ENCODE measurements at places on chromosomes 3 and 15.

- DNase-seq = no peak
Measured at GRCh38 chr15:54580643-54581042, 602.4 kb downstream of the UNC13C start.

DNA sequence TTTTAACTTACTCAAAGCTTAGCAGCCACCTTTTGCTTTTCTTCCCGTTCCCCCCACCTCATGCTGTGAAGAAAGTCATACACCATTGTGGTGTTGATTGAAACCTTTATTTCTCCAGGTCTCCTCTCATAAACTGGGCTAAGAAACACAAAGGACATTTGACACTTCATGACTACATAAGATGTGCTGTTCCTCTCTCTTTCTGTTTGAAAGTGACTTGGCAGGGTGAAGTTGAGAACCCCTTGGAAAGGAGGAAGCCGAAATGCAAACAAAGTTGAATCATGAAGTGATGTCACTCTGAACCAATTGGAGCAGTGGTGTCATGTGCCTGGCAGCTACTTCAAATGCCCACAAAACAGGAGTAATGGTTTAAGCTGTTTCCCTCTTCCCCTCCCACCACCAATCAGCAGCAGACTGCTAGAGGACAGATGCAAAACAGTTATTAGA lies 174.7 kb downstream of the IGF1R start:
- no peak for DNase-seq

DNA sequence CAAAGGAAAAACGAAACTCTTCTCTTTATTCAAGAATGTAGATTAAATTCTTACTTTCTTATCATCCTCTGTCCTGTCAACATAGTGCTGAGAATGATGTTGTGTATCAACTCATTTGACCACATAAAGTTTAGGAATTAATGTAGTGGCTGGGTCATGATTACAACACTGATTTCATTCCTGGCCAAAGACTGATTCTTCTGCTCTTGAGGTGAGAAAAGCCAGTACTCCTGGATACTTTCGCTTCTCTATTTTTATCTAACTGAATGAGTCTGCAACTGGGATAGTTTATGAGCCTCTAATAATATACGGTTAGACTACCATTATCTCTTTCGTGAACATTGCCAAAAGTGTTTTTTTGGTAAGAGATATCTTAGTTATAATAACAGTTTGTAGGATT lies 173.0 kb downstream of the LPP start:
- no peak for DNase-seq

DNA sequence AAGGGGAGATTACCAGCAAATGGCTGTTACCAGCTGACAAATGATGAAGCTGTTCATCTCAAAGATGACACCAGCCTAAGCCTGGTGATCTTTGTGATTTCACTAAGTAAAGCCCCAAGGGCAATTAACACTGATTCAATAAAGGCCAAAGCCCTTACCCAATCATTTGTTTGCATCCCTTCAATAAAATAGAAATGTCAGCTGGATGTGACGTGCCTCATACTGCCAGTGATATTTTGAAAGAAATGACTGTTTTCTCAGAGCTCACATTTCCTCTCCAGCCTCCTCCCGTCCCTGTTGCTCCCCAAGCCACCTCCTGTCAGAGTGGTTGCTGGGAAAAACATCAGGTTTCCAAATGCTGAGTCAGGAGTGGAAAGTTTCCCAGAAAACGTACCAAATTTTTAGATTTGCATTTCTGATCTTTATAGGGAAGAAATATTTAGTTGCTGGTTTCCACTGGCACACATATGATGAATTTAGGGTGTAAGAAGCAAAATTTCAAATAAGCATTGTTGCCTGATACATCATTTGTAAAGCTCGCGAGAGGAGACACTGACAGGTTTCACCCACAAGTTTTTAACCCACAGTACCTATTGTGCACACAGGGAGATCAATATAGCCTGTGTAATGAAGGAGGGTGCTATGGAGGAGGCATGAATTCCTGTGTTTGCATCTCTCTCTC lies 21.0 kb downstream of the C2CD4A start:
- no peak for DNase-seq

DNA sequence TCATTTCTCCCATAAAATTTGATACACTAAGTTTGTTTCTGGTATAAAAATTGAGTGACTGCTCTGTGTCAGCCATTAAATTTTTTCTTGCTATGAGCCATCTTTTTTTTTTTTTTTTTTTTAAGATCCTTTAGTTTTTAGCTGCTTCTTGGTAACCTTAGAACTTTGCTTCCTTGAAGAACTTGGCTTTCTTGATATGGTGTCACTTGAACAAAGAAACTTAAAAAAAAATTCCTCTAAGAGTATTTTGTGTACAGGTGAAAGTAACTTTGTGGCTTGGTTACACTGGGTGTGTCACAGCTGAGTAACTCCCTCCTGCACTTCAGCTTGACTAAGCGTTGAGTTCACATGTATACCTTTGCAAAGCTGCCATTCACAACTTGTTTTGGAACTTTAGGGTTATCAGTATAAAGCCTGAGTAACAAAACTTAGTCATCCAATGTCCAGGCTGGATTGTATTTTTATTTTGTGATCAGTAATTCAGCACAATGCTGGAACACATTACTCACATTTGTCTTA lies 6.5 kb downstream of the CHD2 start:
- DNase-seq = no peak

GRCh38 chr3:46955801-46956259 lies 20.7 kb downstream of the CCDC12 start:
- no peak for DNase-seq

DNA sequence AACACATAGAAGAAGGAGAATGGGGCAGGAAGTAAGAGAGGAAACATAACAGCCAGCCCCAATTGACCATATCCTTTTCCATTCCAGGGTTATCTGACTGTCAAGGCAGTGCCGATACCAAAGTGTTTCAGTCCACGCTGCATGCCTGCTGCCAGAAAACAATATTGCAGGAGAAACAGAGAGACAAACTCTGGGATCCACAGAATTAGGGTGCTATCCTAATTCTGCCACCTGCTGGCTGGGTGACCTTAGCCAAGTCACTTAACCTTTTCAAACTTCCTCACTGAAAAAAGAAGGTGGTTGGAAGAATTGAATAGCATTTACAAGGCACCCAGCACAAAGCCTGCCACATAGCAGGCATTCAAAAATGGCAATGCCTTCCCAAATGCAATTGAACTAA lies 32.0 kb downstream of the GLB1 start:
- no peak for DNase-seq

DNA sequence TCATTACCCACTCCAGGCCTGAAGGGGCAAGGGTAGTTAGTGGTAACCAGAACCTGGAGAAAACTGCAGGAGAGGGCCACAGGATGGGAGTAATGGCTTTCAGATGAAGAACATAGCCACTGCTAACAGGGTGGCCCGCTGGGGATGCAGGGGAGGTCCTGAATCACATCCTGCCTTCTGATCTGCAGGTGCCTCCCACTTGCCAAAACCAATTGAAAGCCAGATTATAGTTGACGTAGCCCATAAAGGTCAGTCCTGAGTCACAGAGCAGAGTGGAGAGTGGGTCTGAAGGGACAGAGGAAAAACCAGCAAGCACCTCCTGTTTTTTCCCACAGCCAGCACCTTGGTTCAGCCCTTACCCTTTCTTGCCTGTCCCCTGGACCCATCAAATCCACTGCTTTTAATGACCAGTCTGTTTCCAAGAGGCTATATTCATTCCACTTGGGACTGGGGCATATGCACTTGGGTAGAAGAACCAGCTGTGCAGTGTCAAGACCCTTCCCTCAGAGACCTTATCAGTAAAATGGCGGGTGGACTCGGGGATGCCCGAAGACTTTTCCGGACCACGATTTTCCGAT lies 646 bp upstream of the SLC35G2 start:
- DNase-seq = peak; percentile 82

DNA sequence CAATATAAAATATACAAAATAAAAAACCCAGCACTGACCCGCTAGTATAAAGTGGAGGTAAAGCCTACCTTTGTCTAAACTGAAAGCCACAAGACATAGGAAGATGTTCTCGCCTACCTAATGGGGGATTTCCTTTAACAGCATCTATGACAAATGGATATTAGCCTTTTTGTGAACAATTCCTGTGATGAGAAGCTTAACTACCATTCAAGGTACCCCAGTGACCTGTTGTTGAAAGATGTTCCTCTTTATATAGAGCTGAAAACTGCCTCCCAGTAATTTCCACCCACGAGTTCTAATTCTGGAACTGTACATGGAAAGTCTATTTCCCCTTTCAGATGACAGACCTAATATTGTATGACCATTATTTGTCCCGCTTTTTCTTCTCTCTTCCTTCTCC lies 109.8 kb upstream of the RASGRP1 start:
- DNase-seq = no peak

GRCh38 chr3:194608981-194609380 lies 24.2 kb downstream of the TMEM44 start:
- no peak for DNase-seq
